Amniotic stem cell (primary cell): ENCODE measurements at places on chromosomes 12 and 14.

- no peak for DNase-seq
Observed at GRCh38 chr12:77064896-77065360, 441 bp downstream of the E2F7 start.

GRCh38 chr12:121797937-121798786 lies 4.7 kb upstream of the RHOF start:
- DNase-seq, result no peak

DNA sequence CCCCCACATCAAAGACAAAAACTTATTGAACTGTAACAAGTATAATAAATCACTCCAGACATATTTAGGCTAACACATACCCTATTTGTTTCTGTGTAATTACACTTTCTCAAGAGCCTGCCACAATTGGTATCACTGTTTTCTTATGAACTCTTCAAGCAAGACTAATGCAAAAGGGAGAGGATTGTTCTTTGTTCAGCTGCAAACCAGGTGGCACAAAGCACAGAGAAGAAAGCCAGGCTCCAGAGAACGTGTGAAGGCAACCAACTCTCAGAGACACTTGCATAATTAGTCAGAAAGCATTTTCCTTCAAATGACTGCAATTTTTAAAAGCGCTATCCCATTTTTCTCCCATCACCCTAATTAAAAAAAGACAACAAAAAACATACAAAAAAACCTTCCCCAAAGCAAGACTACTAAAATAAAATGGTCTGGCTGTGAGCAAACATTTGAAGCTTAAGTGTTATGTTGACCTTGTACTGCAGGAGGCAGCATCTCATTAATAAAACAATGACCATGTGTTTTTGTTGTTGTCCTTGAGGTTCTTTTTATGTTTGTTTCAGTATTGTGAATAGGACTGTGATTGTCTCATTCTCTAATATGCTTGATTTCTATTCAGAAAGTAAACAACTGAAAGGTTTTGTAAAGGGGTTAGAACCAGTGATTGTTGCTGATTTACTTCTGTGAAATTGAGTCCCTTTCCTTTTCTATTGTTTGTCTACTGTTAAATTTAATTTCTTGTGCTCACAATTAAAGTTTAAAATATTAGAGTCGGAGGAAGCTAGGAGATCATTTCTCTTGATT lies 452.7 kb upstream of the PDE3A start:
- DNase-seq, result peak; percentile 32

GRCh38 chr12:51265024-51265423 lies 5.2 kb downstream of the SMAGP start:
- DNase-seq, result no peak

DNA sequence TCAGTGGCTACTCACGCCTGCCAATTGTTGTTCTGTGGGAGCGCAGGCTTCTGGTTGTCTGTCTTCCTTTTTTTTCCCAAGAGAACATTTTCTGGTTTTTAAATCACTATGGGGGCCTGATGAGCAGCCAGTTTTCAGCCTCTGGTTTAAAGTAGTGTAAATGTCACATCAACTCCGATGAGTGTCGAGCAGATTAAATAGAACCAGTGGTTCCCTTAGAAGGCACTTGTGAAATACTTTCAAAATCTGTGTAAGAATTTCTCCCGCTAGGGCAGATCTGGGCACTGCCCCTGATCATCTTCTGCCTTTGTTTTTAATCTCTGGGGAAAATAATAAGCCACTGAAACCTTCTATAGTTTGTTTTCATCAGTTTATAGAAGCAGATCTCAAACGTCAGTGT lies 130.4 kb downstream of the PRIMA1 start:
- DNase-seq, result no peak

- DNase-seq, result no peak
Observed at GRCh38 chr14:45716572-45716971, 463.6 kb upstream of the MIS18BP1 start.

DNA sequence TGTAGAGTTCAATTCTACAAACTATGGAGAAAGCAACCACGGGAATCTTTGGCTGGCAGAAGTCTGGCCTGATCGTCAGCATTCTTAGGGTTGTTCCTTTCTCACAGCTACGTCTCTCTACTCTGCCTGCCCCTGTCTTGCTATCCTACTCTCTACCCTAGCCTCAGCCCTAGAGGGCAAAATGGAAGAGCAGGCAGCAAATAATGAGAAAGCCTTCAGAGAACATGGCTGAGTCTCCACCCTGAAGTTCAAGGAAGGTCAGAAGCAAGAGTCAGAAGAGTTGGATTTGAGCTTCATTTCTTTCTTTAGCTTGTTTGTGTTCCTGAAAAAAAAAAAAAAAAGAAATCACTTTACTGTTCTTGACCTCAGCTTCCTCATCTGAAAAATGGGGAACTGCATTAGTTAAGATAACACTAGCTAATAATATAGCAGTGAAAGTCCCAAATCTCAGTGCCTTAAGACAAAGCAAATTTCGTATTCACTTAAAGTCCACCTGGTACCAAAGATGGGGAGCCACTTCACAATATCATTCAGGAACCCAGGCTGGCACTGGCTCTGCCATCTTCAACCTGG lies 50.2 kb upstream of the CCND2 start:
- DNase-seq, result no peak

- no peak for DNase-seq
Observed at GRCh38 chr14:55957950-55958349, 160.3 kb upstream of the PELI2 start.

GRCh38 chr12:25020621-25021243 lies 71.8 kb upstream of the BCAT1 start:
- DNase-seq, result no peak

- no peak for DNase-seq
Observed at GRCh38 chr12:57929092-57929830, 12.1 kb upstream of the ATP23 start.

GRCh38 chr12:49233842-49234526 lies 30.9 kb upstream of the TUBA1C start:
- no peak for DNase-seq

GRCh38 chr14:93430315-93431035 lies at the start of gene UNC79:
Gene UNC79 (plus strand): TSS chr14:93430939. CDS start chr14:93431030, 91 bp downstream.
- DNase-seq, result no peak

GRCh38 chr14:81989211-81989610 lies 455.6 kb upstream of the SEL1L start:
- no peak for DNase-seq

- no peak for DNase-seq
Observed at GRCh38 chr12:67727702-67728666, 79.4 kb downstream of the DYRK2 start.

GRCh38 chr14:71523630-71524319 lies 408.5 kb upstream of the RGS6 start:
- DNase-seq, result no peak

GRCh38 chr12:117878605-117879004 lies 90.2 kb downstream of the KSR2 start:
- no peak for DNase-seq

GRCh38 chr14:104297313-104297704 lies 158.9 kb downstream of the KIF26A start:
- no peak for DNase-seq

DNA sequence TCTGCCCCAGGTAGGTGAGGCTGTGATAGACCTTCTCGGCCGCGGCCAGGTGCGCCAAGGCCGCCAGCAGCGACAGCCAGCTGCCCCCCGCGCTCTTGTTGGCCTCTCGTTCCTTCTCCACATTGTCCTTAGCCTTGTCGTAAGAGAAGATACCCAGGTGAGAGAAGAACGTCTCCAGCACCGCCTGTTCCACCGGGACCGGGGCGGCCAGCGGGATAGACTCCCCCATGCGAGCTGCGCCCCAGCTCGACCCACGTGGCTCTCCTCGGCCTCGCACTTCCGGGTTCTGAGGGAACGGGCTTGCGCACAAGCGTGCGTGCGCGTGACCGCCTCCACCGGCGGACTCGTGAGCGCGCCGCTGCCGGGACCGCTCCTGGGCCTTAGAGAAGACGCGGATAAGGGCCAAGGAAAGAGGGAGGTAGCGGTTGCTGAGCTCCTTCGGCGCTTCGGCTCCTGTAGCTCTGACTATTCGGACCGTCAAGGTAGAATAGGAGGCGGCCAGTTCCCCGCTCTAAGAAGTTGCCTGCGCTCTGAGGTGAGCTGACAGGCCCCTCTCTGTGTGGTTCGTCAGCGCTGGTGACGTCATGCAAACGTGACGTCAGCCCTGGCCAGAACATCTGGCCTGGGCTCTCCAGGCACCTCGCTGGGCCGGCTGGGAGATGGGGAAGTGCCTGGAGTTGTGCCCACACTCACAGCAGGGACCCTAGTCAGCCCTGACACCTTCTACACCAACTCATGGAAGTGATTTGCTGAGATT lies at the start of gene KICS2:
Gene KICS2, minus strand, starts transcription at position 288 of the 757 bp plus-strand sequence. Its CDS starts 59 bp downstream, at position 229.
- peak; percentile 93 for DNase-seq

- DNase-seq, result no peak
Observed at GRCh38 chr12:81222846-81223592, 145.1 kb downstream of the ACSS3 start.

DNA sequence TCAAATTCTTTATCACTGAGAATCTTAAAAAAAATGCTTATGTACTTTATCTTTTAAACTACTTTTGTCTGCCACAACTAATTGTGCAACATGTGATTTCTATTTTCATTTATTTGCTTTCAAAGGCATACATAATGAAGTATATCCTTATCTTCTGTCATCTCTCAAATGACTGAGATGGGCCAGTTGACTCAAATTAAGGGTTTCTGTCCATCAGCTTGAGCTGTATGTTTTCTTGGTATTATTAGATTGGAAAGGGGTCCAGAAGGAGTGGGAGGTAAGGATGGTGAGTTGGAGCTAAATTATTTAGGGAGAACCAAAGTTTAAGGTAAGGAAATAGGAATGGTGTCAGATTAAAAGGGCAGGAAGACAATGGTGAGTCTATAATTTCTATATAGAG lies 408.4 kb upstream of the SEL1L start:
- DNase-seq, result no peak

DNA sequence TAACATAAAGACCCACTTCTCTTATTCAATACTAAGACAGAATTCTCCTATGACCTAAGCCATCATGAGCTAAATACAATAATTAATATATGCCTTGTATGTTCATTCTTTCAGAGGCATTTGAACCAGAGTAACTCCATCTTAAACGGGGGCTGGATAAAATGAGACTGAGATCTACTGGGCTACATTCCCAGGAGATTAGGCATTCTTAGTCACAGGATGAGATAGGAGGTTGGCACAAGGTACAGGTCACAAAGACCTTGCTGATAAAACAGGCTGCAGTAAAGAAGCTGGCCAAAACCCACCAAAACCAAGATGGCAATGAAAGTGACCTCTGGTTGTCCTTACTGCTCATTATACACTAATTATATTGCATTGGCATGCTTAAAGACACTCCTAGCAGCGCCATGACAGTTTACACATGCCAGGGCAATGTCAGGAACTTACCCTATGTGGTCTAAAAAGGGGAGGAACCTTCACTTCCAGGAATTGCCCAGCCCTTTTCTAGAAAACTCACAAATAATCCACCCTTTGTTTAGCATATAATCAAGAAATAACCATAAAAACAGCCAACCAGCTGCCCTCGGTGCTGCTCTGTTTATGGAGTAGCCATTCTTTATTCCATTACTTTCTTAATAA lies 260.7 kb downstream of the SSPN start:
- no peak for DNase-seq

DNA sequence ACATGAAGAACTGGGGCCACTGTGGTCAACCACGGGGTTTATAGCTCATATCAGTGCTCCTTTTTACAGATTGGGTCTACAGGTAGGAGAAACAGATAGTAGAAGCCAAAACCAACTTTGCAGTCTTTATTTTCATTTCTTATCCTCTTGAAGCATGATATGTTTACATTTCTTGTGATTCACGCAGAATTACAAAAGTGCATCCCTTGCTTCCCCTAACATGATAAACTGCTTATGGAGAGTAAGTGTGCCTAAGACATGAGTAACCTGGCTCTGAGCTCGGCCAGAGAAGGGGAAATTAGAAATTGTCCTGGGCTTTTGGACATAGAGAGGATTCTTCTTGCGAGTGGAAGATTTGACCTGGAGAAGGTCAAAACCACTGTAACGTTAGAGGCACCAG lies 18.4 kb downstream of the PWP1 start:
- no peak for DNase-seq

GRCh38 chr14:30291216-30291615 lies 267.7 kb upstream of the G2E3 start:
- DNase-seq, result peak; percentile 56

GRCh38 chr14:68632054-68632895 lies 160.6 kb downstream of the ZFP36L1 start:
- no peak for DNase-seq

DNA sequence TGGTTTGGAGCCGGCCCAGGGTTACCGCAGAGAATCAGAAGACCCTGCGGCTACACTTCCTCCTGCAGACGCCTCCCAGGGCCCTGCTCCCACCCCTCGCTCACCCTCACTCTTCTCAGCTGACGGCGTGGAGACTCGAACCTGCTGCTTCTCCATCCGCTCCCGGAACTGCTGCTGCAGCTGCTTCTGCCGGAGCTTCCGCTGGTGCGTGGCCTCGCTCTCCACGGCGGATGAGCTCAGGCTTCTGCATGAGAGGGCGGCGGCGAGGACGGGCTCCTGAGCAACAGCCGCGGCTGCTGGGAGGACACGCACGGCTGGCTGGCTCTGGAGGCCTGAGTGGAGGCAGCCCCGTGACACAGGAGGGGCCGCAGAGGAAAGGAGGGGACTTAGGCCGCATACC lies 33.3 kb downstream of the RAD52 start:
- DNase-seq, result no peak

- DNase-seq, result no peak
Observed at GRCh38 chr12:94670898-94671297, 20.5 kb upstream of the TMCC3 start.

GRCh38 chr12:130706311-130706710 lies 9.8 kb downstream of the RIMBP2 start:
- no peak for DNase-seq

GRCh38 chr14:33679461-33680225 lies 271.2 kb downstream of the EGLN3 start:
- no peak for DNase-seq

- DNase-seq, result peak; percentile 10
Observed at GRCh38 chr12:64895526-64895925, 71.1 kb downstream of the TBC1D30 start.

DNA sequence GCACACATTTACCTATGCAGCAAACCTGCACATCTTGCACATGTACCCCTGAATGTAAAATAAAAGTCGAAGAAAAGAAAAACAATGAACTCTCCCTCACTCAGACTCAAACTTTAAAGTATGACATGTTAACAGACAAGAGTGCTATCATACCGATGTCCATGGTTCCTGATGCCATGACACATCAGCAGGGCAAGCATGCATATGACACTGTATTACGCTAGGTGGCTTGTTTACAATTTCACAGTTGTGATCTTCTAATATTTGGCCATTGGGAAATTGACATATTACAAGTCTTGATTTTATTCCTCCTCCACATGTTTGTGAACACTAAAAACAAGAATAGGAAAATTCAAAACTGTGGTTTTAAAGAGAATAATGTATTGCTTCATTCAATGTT lies 126.6 kb downstream of the ADAMTS20 start:
- DNase-seq, result no peak

GRCh38 chr14:58801086-58801485 lies 163.3 kb downstream of the DACT1 start:
- DNase-seq, result no peak

GRCh38 chr12:30105505-30105904 lies 321.8 kb upstream of the TMTC1 start:
- DNase-seq, result no peak
